RPMI7951 (cell line): ENCODE measurements at places on chromosomes 3 and 15.

- peak; percentile 95 for DNase-seq
Observed at GRCh38 chr3:115436767-115437301, 186.5 kb upstream of the GAP43 start.

GRCh38 chr15:26674467-26674866 lies 98.4 kb downstream of the GABRB3 start:
- no peak for DNase-seq

GRCh38 chr3:32865383-32865782 lies 47.6 kb downstream of the TRIM71 start:
- peak; percentile 47 for DNase-seq

DNA sequence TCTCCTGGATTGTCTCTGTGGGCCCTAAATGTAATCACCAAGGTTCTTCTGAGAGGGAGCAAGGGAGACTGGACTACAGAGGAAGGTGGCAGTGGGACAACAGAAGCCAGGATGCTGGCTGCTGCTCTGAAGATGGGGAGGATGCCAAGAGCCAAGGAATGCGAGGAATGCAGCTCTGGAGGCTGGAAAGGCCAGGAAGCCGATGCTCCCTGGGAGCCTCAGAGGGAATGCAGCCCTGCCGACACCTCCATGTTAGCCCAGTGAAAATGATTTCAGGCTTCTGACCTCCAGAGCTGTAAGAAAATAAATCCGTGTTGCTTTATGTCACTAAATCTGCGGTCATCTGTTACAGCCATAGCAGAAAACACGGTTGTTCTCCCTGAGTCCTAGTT lies 44.1 kb downstream of the UMPS start:
- peak; percentile 88 for DNase-seq

- peak; percentile 13 for DNase-seq
Observed at GRCh38 chr3:119990888-119991287, 103.4 kb downstream of the GSK3B start.

- peak; percentile 54 for DNase-seq
Observed at GRCh38 chr3:67109651-67110204, 111.6 kb downstream of the KBTBD8 start.

- no peak for DNase-seq
Observed at GRCh38 chr15:25671132-25671531, 192.0 kb downstream of the ATP10A start.

GRCh38 chr15:69957175-69957574 lies 140.5 kb downstream of the TLE3 start:
- DNase-seq = no peak

DNA sequence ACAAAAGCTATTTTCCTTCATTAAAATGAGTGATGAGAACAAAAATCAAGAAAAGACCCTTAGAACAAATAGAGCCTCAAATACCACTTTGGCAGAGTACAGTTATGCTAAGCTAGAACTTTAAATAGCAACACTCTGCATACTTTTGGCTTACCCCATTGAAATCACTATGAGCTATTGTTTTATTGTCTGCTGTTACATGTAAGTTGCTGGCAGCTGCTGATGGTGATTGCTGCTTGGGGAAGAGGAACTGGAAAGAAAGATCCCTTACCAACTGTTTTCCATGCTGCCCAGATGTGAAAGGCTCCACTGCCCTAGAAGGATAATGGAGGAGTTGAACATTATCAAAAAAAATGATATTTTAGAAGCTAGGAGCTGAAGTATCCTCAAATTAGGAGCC lies 135.4 kb downstream of the SYNPR start:
- DNase-seq = no peak

- DNase-seq = peak; percentile 77
Observed at GRCh38 chr3:27312044-27312668, 57.0 kb downstream of the NEK10 start.

- DNase-seq = peak; percentile 95
Observed at GRCh38 chr15:94029495-94029894, 201.9 kb upstream of the MCTP2 start.

DNA sequence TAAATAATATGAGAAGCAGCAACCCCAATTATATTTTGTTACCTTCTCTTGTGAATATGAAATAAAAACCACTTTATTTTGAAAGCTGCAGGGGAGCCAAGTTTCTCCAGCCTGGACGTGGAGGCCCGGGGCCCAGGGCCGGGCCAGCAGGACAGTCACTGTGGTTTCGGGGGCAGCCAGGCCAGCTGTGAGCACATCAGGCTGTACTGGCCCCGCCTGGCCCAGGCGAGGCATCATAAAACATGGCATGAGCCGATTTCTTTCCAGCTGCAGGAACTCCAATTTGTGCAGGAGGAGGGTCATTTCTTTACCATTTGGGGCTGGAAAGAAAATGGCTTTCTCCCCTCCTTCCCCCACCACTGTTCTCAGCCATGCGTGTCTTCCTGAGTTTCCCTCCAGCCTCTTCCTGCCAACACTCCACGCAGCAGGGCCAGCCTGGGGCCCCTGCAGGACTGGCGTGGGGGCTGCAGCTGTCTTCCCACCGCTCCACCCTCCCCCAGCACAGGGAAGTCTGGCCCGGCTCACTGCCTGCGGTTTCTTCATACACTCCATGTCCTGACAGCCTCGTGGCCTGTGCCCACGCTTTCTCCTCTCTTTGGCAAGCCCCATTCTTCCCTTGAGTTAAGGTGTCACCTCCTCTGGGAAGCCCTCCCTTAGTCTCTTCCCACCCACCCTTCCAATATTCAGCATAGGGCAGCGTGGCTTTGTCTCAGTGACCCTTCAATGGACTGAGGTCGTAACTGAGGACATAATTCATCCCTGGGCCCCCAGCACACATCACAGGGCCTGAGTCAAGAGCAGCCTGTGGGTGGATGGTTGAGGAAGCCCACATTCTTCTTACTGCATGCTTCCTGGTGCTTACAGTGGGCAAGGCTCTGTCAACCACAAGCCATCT lies 135.8 kb downstream of the CHSY1 start:
- DNase-seq = peak; percentile 87

- DNase-seq = no peak
Observed at GRCh38 chr15:91254766-91255165, 154.7 kb downstream of the SV2B start.

DNA sequence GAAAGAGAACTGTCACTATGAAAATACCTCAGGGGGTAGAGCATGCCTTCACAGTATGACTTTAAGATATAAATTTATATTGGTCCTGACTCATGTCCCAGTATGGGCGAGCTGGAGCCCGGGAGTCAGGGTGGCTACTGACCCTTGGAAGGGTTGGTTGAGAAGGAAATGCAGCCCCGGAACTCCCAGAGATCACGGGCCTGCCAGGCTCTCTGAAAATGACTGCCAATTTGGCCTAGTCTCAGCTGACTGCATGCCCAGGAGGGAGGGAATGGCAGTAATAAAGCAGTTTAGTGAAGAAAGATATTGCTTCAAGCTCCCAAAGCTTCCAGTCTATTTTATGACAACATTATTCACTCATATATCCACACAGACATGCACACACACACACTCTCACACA lies 299.0 kb downstream of the NR2F2 start:
- no peak for DNase-seq

DNA sequence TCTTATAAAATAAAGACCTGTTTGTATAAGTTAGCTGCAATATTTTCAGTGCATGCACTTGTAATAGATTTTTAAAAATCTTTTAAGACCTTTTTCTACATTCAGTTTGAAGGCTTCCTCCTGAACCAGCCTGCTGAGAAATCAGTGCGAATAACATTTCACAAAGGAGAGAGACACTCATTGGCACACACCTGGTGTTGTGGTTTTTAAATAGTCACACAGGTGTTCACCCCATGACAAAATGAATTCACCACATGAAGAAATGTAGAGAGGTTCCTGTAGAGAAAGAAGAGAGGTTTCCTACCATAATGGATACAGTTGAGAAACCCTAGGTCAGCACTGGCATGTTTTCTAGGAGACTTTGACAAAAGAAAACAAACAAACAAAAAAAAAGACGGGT lies 237.3 kb downstream of the CNTN6 start:
- DNase-seq = no peak

- peak; percentile 4 for DNase-seq
Observed at GRCh38 chr3:130748467-130748861, 1.8 kb upstream of the PIK3R4 start.

DNA sequence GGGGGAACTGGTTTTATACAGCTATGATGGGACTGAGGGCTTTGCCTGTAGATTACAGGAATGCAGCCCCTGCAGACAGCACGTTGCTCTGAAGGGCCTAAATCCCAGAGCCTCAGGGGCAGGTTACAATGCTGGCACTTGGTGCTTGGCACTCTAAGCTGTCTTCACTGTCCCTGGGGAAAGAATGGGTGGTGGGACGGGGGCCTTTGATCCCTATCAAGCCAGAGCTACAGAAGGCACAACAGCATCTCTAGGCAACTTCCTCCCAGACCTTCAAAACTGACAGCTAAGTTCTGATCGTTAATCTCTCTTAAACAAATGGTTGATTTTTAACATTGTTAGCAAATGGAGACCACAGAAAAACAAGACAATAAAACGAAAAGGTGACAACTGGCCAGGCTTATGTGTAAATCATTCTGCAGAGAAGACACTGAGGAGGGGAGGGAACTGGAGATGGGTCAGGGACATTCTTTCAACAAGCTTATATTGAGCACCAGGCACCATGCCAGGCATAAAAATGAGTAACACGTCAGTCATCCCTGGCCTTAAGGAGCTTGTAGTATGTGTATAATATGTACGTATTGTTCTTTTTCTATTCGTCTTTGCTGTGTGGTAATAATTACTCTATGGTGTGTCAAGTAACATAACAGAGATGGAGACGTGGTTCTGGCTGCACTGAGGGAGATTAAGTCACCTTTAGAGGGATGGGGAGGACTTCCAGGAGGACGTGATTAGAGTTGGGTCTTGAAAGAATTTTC lies 49.1 kb downstream of the CA12 start:
- DNase-seq = peak; percentile 94

DNA sequence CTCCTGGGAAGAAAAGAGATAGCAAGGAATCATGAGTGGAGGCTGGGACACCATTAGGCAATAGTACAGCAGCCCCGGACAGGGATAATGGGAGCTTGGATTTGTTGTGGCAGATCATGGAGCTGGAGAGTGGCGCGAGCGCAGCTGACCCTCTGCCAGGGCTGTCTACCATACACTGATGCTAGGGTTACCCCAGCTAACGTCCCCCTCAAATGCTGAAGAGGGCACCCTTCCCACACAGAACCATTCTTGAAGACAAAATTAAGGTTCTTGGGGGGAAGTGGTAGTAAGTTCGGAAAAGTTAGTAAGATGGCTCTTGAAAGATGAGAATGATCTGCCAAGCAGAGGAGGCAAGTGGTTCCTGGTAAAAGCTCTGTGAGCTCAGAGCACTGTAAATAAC lies 61.1 kb downstream of the ST3GAL6 start:
- peak; percentile 27 for DNase-seq

DNA sequence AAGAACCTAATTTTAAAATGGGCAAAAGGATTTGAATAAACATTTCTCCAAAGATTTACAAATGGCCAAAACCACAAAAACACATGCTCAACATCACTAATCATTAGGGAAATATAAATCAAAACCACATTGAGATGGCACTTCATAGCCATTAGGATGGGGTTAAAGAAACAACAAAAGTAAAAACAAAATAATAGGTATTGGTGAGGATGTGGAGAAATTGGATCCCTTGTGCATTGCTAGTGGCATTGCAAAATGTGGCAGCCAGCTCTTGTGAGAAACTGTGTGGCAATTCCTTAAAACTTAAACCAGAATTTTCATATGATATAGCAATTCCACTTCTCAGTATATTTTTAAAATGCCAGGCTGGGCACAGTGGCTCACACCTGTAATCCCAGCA lies 126.5 kb downstream of the STT3B start:
- no peak for DNase-seq
